WTC11 (cell line): ENCODE measurements at places on chromosomes 4 and X. TPM values are rescaled to one million over a fixed set of nuclear protein-coding genes. Genes with fewer than 3 reads are reported as not detected.

DNA sequence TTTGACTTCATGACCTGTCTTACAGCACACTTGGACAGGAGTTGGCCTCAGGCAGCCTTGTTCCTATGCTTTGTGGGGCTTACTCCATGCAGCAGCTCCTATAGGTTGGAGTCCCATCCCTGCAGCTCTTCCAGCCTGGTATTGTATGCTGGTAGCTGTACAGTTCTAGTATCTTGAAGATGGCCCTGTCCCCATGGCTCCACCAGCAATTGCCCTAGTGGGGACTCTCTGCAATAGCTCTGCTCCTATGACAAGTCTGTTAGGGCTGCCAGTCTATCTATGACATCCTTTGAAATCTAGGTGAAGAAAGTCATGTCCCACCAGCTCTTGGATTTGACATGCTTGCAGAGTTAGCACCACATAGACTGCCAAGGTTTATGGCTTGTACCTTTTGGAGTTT, 252.6 kb downstream of the ANTXR2 start:
- H3K4me1 ChIP-seq: peaks cover 4% of the 10 kb centered on the region
- H3K36me3 ChIP-seq: peaks cover 12% of the 10 kb centered on the region
- DNase-seq: no peak
- no peaks in the 10 kb centered on the region; the same call in 1 of the 2 replicates for H3K27me3 ChIP-seq
- no peak overlapping the region for H3K4me3 ChIP-seq

DNA sequence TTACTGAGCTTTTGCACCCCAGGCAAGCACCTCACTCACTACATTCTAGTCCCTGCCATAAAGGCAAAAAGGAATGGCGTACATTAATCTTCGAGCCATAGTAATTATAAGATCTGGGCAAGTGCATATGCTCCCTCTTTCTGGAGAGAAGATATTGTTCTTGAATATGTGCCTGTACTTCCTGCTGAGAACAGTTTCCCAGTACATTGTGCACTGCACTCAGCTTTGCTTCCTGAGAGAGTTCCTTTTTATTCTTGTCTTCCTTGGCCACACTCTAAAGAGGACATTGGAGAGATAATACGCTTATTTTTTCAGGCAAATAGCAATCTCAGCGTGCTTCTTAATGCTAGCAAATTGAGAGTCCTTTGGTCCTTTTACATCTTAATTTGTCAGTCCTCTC, 909.0 kb upstream of the PCDH10 start:
- no peak for DNase-seq
- H3K4me1 ChIP-seq: peaks cover 5% of the 10 kb centered on the region
- H3K27me3 ChIP-seq: no peaks in the 10 kb centered on the region
- no peak overlapping the region for H3K4me3 ChIP-seq
- H3K36me3 ChIP-seq: peaks cover 28% of the 10 kb centered on the region

- H3K36me3 ChIP-seq: no peaks in the 10 kb centered on the region
- H3K4me3 ChIP-seq: no peak overlapping the region
- peaks cover 4% of the 10 kb centered on the region for H3K4me1 ChIP-seq
- DNase-seq: no peak
- no peak overlapping the region for H3K27ac ChIP-seq
These were observed 205.1 kb downstream of the RASL11B start for GRCh38 chr4:53067125-53067802.

- no peak overlapping the region for H3K4me3 ChIP-seq
- H3K4me1 ChIP-seq: peaks cover 6% of the 10 kb centered on the region
- H3K36me3 ChIP-seq: no peaks in the 10 kb centered on the region
These were observed 41.8 kb upstream of the WDR1 start for GRCh38 chr4:10158333-10158942.

DNA sequence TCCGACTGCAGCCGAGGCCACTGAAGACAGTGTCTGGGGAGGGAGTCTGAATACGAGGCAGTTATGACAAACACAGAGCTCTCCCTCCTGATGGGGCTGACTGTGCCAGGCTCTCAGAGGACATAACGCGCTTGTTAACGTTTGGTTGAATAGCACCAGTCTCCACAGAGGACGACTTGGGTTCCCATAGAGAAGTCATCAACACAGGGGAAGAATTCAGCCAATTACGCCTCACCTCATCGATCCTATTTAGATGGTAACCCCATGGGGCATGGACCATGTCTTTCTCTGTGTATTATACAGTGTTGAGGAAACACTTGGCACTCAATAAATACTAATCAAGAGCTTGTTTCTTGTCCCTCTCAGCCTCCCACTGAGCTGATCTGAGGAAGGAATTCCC, 642.6 kb upstream of the LCORL start:
- DNase-seq: no peak
- H3K36me3 ChIP-seq: no peaks in the 10 kb centered on the region
- H3K27me3 ChIP-seq: no peaks in the 10 kb centered on the region
- no peak overlapping the region for H3K27ac ChIP-seq
- H3K4me1 ChIP-seq: no peaks in the 10 kb centered on the region

DNA sequence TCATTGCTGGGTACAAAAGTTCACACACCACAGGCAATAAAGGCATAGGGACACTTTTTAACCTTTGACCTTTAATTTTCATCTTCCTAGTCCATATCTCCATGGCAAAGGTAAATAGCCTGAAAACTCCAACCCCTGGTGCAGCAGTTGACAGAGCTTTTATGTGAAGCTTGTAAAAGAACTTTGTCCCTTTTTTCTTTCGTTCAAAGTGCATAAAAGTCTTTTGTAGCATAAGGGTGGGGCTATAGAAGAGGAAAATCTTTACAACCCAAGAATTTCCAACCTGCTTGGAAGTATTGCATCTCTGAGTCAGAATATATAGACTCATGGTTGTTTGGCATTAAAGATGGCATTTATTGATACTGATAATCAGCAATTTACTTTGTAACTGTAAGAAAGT, 20.4 kb downstream of the POF1B start:
- no peaks in the 10 kb centered on the region for H3K4me1 ChIP-seq
- no peak for DNase-seq
- H3K36me3 ChIP-seq: no peaks in the 10 kb centered on the region
- H3K27ac ChIP-seq: no peak overlapping the region

DNA sequence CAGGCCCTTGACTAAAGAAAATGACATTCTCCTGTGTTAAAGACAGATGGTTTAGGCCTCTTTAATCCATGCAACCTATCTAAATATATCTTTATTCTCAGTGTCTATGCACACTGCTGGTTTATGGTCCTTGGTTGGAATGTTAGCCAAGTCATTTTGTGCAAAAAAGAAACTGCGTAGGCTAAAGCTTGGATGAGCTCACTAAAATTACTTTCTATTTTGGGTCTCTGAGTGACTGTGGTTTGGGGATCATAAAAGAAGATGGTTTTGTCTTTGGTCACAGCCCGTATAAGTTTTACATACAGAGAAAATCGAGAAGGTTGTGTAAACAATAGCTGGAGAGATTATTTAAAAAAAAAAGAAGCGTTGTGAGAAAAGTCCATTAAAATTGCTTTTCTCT, 443.6 kb downstream of the UBE2NL start:
- no peaks in the 10 kb centered on the region for H3K27me3 ChIP-seq
- DNase-seq: no peak
- H3K4me3 ChIP-seq: no peak overlapping the region

DNA sequence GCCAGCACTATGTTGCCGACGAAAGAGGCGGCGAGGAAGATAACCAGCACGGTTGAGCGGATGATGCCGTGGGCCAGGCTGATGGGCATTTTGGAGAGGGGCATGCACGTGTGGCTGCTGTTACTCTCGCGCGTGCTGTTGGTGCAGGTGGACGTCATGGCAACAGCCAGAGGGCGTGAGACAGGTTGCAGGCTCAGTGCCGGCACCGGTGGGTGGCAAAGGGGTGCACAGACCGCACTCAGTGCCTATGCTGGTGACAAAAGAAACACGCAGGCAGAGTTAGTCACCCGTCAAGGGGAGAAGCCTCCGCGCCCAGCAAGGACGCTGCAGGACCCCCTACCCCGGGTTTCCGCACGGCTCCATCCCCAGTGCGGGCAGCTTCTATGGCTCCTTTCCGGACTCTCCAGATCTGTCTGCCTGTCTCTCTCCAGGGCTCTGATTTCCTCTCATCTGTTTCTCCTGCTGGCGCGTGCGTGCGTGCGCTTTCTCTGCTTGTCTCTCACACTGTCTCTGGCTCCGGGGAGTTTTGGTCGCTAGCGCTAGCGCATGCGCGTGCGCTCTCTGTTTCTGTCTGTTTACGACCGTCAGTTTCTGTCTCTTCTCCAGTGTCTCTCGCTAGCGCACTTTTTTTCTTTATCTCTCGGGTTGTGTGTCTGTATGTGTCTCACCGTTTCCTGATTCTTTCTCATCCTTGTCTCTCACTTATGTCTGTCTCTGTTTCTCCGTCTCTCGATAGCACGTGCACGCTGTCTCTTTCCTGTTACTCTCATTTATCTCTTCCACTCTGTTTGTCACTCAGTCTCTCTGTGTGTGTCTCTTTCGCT, 2.1 kb downstream of the GPR101 start:
- H3K36me3 ChIP-seq: no peaks in the 10 kb centered on the region
- H3K27me3 ChIP-seq: peaks cover 28% of the 10 kb centered on the region
- peaks cover 15% of the 10 kb centered on the region for H3K4me1 ChIP-seq
- H3K4me3 ChIP-seq: no peak overlapping the region

DNA sequence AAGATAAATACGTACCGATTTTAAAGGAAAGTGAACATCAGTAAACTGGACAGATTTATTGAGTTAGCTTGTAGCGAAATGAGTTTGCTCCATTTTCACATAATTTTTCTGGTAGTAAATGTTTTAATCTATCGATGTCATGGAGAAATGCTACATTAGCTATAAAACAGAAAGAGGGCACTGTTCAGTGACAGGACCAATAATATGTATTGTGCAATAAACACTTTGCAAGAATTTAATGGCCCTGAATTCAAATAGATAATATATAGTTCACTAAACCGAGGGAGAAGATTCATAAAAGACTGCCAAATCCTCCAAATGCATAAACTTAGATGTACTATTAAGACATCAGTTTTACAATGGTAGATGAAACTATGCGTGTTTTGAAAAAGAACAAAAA, 516.3 kb downstream of the ADGRL3 start:
- peaks cover 26% of the 10 kb centered on the region for H3K4me1 ChIP-seq
- no peaks in the 10 kb centered on the region for H3K27me3 ChIP-seq
- H3K4me3 ChIP-seq: no peak overlapping the region
- no peak overlapping the region for H3K27ac ChIP-seq
- H3K36me3 ChIP-seq: no peaks in the 10 kb centered on the region
- no peak for DNase-seq

DNA sequence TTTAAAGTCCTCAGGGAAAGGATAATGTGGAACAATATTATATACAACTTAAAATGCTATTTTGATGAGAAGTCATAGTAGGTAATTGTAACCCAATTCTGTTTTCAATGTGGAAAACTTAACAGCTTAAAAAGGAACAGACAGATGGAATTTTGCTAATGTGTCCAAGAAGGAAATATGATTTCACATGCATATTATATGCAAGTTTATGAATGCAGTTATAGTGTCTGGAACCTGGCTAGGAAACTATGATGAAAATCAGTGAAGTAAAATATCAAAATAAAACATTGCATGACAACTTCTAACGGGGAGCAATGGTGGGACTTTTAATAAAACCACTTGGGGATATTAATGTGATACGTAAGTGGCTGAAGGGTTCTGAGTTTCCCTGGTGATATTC, 152.6 kb upstream of the HAND2 start:
- no peaks in the 10 kb centered on the region for H3K27me3 ChIP-seq
- no peak overlapping the region for H3K27ac ChIP-seq
- H3K36me3 ChIP-seq: no peaks in the 10 kb centered on the region
- no peak for DNase-seq

DNA sequence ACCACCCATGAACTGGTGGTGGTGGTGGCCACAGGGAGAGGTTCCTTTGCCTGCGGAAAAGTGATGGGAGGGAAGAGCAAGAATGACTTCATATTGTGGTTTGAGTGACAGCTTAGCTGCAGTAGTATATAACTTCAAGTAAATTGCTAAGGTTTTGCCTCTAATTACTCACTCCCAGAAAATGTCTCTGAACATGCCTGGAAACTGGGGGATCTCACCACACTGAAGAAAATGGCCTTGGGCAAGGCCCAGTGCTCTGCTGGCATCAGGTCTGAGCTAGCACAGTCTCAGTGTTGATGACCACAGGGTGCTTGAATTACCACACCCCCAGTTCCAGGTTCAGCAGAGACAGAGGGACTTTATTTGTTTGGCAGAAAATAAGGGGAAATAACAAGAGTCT, 2085.4 kb downstream of the ARAP2 start:
- H3K4me1 ChIP-seq: no peaks in the 10 kb centered on the region
- H3K27ac ChIP-seq: no peak overlapping the region
- H3K27me3 ChIP-seq: no peaks in the 10 kb centered on the region
- no peak overlapping the region for H3K4me3 ChIP-seq
- H3K36me3 ChIP-seq: no peaks in the 10 kb centered on the region

DNA sequence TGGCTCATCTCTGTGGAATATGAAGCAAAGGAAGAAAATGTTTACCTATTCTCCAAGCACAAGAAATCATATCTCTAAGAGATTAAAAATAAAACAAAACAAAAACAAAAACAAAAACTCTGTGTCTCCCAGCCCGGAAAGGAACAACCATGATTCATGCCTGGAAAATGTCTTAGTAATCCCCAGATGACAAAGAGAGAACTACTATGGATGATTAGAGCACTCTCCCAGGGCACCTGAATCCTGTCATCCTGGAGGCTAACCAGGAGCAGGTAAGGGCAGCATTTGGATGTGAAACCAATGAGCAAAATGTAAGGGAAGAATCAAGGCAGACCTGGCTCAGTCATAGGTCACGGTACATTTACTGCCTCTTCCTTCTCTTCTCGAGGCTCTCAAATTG, 1.7 kb upstream of the AKAP4 start:
- no peaks in the 10 kb centered on the region; the same call in 1 of the 2 replicates for H3K27me3 ChIP-seq
- no peak overlapping the region for H3K27ac ChIP-seq
- no peak overlapping the region for H3K4me3 ChIP-seq

DNA sequence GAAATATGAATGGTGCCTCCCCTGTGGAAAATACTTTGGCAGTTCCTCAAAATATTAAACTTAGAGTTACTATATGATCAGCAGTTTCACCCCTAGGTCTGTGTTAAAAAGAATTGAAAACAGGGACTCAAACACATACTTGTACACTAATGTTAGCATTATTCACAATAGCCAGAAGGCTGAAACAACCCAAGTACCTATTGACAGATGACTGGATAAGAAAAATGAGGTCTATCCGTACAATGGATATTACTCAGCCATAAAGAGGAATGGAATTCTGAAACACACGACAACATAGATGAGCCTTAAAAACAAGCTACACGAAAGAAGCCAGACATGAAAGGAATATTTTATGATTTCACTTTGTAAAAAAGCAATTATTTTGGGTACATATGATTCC, 54.9 kb downstream of the PGRMC2 start:
- H3K4me3 ChIP-seq: no peak overlapping the region
- DNase-seq: no peak
- H3K27me3 ChIP-seq: no peaks in the 10 kb centered on the region
- H3K4me1 ChIP-seq: 0 out of 2 replicates have a peak, but pooled peaks cover 2% of the 10 kb centered on the region
- H3K36me3 ChIP-seq: no peaks in the 10 kb centered on the region; the same call in 1 of the 2 replicates

- peak; percentile 69 for DNase-seq
- no peak overlapping the region for H3K4me3 ChIP-seq
- H3K4me1 ChIP-seq: peaks cover 7% of the 10 kb centered on the region
- H3K36me3 ChIP-seq: no peaks in the 10 kb centered on the region
- H3K27ac ChIP-seq: no peak overlapping the region
- no peaks in the 10 kb centered on the region for H3K27me3 ChIP-seq
These were observed 2.7 kb upstream of the BMX start for GRCh38 chrX:15497865-15498264.

STK32B gene
- total RNA-seq: 1.2 to 1.9 TPM (median 1.6 TPM) in 3 replicates

SLC38A5 gene
- total RNA-seq: 30.9 to 50.6 TPM (median 34.6 TPM) in 3 replicates

MAGEA3 gene
- total RNA-seq: 0.80 to 1.8 TPM (median 1.1 TPM) in 3 replicates

ASB9 gene
- 0.11 TPM in 2 of 3 replicates, not detected in the other for total RNA-seq

DOCK11 gene
- total RNA-seq: 12.5 to 13.4 TPM (median 13.1 TPM) in 3 replicates

ADGRG4 gene
- not detected in 3 replicates for total RNA-seq

HTT-AS gene
- not detected in 3 replicates for total RNA-seq
